Aorta (tissue), 5 donors: ENCODE measurements at places on chromosomes 7 and 10. TPM values are rescaled to one million over a fixed set of nuclear protein-coding genes. Genes with fewer than 3 reads are reported as not detected.

DNA sequence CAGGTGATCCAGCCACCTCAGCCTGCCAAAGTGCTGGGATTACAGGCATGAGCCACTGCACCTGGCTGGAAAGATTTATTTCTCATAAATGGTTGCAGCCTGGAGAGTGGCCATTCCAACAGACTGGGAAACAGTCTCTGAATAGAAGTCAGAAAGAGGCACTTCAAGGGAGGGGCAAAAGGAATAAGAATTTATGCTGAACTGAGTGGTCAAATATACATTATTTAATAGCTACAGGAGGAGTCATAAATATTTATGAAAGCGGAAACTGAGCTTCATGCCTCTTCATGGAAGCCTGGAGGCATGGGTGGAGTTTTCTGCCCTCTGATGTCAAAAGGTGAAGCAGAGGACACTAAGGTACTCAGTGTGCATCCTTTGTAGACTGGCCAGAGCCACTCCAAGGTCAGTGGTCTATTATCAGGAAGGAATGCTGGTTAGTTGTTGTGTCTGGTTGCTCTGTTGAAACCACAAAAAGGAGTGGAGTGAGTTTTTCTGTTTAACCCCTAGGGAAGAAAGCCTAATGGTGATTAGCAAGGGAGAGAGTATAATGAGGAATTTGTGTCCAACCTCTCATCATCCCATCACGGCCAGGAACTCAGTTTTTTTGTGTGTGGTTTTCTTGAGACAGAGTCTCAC is 9.3 kb upstream of the NRBF2 start:
- no peak for DNase-seq

DNA sequence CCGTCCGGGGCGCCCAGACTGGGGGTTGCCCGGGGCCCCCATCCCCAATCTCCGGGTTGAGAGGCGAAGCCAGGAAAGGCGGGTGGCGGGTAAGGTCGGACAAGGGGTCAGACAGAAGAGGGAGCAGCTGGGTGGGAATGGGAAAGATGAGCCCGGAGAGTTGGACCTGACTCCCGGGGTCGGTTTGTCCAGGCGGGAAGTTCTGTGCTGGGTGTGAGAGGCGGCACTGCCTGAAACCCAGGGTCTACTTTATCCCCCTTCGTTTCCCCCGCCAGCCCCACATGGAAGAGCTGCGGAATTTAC is 675 bp downstream of the SLC4A2 start:
- DNase-seq = no peak

Gene ZFYVE27
- 23.0 TPM for total RNA-seq

Gene LHFPL3
- total RNA-seq = not detected

Gene ERVW-1
- total RNA-seq = not detected

Gene GDF2
- not detected for total RNA-seq
